Kidney glomerular epithelial cell (primary cell): ENCODE measurements at places on chromosomes 4 and X.

DNA sequence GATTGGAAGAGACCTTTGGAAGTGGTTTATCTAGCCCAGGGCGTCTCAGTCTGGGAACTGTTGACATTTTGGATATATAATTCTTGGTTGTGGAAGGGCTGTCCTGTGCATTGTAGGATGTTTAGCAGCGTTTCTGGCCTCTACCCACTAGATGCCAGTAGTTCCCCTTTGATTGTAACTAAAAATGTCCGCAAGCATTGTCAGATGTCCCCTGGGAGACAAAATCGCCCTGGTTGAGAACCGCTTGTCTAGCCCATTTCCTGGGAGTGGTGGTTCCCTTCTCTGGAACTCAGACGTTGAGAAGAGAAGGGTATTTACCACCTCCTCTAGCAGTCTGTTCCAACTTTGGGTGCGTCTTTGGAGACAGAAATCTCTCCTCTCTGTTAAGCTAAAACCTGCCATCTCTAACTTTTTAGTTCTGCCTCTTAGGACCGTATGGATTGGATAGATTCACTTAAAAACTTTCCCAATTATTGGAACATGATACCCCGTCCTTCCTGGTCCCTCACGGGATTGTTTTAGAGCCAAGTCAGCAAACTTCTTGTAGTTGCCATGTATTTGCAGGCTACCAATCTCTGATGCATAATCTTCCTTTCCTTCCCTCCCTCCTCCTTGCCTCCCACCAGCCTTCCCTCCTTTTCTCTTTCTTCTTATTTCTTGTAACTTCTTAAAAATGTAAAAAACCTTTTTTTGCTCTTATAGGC lies 13.9 kb downstream of the TMEM165 start:
- no peak for DNase-seq

DNA sequence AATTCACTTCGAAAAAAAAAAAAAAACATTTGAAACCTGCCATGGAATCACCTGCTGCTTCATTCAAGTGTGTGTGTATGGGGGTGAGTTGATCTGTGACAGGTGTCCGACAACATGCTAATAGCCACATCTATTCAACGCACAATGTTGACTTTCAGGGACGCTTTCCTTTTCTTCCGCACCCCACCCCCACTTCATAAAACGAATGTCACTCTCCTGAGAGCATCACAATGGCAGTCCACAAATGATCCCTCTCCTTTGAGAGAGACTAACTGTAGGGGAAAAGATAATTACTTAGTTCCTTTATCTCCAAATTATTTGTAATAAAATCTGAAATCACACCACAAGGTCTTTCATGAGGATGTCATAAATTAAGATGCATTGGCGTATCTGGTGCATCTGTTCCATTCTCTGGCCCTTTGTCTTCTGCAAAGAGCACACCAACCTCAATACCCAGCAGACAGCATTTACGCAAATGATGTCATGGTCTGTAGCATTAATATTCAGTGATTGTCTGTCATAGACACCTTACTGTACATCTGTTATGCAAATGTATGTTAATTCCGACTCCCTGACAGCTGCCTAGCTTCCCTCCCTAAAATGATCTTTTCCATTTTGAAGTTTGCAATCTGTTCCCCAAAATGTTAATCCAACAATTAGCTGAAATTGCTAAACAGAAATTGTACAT lies 640.0 kb upstream of the BOD1L1 start:
- no peak for DNase-seq

- no peak for DNase-seq
These were observed 137.5 kb downstream of the RASL11B start for GRCh38 chr4:52999626-53000025.

DNA sequence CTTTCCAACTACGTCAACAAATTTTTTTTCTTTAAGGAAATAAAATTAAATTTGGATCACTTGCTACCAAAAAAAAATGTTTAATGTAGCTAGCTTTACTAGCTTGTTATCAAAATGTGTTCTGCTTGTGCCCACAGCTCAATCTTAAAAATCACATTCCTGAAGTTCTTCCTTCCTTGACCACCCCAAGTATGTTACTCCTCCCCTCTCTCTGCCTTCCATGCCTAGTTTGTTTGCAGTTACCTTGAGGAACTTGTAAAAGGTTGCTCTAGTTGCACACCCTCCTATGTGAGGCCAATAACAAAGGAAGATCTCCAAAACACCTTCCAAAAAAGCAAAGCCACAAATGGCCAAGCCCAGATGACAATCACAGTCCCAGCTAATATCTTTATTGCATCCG lies 19.6 kb upstream of the TMEM184C start:
- DNase-seq: no peak

GRCh38 chrX:69062493-69062892 lies 102.8 kb downstream of the PJA1 start:
- no peak for DNase-seq

DNA sequence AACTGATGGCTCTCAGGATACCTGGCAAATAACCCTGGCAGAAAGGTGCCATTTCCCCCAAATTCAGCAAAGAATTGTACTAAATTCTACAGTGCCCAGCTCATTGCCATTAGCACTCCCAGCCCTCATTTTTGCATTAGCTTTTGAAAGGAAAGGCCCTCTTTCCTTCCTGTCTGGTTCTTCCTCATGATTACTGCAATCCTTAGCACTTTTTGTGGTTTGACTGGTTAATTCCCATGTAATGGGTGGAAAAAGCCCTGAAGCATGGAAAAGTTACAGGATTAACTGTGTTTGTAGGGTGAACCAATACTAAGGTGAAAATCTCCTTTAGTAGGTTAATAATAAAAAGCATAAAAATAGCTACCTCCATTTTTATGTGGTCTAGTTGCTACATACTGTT lies 139.5 kb downstream of the NPNT start:
- DNase-seq: no peak

- peak; percentile 13 for DNase-seq
These were observed 758 bp downstream of the IQSEC2 start for GRCh38 chrX:53280331-53281320.

DNA sequence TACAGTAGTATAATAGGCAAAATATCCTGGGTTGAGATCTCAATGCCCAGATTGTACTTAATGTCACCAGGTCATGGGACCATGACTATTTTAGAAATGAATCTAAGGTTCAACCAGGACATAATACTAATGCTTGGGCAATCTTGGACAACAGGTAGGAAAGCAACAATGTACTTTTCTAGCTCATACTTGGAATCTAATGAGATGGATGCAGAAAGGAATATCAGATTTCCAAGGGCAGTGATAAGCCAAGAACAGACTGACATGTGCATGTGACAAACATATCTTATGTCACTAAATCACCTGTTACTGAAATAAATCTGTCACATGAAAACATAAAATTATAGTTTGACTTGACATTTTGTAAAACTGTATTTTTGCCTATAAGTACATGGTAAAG lies 51.1 kb downstream of the RPS6KA3 start:
- no peak for DNase-seq

DNA sequence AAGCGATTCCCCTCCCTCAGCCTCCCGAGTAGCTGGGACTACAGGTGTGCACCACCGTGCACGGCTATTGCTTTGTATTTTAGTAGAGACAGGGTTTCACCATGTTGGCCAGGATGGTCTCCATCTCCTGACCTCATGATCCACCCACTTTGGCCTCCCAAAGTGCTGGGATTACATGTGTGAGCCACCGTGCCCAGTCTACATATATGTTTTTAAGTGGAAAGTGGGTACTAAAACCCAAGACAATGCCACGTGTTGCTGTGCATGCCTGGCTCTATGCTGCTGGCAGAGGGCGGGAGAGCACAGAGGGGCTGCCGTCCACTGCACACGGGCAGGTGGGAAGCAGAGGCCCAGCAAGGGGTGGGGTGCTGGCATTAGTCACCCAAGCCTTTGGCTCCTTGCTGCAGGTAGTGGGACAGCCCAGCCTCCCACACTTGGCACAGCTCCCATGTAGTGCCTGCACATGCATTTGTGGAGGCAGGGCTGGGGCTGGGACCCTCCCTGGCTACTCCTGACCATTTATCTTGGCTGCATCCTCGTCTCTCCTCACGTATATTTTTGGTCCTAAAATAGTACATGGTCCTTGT lies 3.5 kb downstream of the EMD start:
- no peak for DNase-seq

GRCh38 chr4:61605984-61606383 lies 405.9 kb downstream of the ADGRL3 start:
- DNase-seq: no peak

- no peak for DNase-seq
These were observed 1184.4 kb downstream of the RPA4 start for GRCh38 chrX:98068024-98068580.

- DNase-seq: no peak
These were observed 2.8 kb upstream of the PCDH7 start for GRCh38 chr4:30717208-30718020.

GRCh38 chr4:34182306-34182705 lies 2062.0 kb downstream of the ARAP2 start:
- DNase-seq: no peak

DNA sequence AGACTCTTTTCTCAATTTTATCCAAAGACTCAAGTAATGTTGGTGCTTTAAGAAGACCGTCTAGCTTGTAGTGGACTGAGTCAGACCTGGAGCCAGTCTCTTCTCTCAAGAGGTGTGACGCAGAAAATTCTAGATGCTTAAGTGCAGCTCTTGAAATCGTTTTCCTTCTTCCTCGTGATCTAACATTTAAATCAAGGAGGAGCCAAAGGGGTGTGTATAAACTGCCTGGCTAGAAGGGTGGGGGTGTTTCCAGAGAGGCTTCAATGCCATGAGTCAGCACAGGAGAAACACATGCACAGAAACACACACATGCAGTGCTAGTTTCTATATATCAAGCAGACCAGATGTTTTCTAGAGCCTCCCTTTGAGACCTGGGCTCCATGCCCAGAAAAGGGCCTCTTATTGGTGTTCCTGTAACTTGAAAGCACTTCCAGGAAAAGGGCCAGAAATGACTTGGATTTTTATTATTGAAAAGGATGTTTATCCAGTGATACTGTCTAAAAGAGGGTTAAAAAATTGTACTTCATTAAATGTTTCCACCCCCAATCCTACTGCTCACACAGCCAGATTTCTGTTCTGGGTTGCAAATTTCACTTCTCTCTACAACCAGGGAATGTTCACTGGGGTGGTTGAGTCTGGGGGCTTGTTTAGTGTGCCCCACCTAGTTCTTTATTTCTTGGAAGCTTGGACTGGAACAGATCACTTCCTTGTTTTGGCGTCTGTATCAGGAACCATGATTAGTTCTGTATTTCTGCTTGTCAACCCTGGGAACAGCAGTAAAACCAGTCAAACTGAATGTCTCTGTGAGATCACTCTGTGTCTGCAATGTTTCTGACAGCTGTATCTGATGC lies at the start of gene CLIC2:
CLIC2 (minus strand) TSS at position 129 of the 851 bp plus-strand sequence. CDS start 187 bp downstream, outside the sequence.
- DNase-seq: no peak

DNA sequence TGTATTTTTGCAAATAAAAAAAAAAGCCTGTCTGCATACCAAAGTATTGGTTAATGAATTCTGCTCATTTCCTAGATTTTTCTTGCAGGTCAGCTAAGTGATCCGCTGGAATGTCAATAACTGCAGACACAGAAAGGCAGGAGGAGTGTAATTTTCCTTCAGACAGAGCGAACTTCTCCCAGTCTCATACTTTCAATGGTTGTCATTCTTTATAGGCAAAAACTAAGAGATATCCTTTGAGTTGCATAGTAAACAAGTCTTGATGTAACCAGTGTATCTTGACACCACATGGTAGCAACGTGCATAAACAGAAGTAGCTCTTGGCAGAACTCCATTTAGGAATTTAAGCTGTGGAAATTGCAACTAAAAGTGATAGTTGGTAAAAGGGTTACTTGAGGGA lies 8.2 kb downstream of the CAPN6 start:
- peak; percentile 23 for DNase-seq

DNA sequence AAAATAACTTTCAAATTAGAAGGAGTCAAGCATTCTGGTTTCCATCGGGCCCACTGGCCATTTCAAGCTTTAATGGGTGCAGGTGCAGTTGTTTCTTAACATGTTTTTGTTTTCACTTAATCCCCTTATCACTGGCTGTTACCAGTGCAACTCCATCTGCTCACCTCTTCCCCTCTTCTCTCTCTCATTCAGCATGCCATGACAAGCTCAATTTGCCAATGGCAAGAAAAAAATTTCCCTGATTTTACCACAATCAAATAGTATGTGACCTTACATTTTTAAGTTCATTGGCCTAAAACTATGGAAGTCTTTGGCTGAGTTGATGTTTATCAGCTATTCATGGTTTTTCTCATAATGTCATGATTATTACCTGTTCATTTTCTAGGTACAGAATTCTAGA lies 299.1 kb upstream of the BMP3 start:
- DNase-seq: no peak

DNA sequence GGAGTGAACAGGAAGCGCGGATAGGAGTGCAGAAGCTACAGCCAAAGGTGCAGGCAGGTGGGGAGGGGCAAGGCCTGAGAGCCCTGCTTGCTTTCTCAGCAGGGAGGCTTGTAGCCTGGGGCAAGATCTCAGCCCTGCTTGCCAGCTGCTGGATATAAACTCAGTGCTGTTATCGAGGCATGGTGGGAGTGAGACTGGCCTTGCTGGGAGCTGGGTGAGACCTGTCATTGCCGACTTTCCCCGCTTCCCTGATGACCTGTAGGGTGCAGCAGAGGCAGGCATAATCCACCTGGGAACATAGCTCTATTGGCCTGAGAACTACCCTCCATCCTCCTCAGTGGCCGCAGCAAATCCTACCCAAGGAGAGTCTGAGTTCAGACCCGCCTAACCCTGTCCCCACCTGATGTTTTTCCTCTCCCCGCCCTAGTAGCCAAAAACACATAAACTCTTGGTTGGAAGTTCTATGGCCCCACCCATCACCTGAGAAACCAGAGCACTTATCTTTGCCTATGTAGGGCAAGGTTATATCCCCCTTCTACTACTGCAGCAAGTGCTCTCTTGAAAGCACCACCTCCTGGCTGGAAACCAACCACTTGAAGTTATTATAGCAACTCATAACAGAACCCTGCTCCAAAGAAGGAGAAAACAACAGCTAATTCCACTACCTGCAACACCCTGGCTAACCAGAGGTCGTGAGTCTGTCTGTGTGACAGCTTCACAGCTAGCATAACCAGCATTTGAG lies 80.7 kb downstream of the FHIP1A start:
- DNase-seq: no peak

GRCh38 chr4:111618908-111619307 lies 526.3 kb upstream of the FAM241A start:
- DNase-seq: peak; percentile 13

DNA sequence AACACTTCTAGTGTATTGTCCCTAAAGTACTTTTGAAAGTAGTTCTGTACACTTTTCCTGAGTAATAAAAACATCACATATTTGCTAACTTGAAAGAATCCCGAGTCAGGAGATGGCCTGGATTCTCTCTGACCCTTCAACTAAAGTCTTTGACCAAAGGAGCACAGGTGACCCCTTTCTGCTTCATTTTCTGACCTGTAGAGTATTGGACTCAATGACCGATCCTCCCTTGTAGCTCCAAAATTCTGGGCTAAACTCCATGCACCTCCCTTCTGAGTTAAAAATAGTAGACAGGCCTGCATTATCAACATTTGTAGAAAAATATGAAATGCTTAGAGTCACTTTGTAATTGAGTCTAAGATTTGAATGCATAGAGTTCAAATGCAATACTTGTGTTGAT lies 4.0 kb upstream of the TAPT1 start:
- DNase-seq: no peak

- peak; percentile 69 for DNase-seq
These were observed at the start of gene ADAMTS3 for GRCh38 chr4:72568959-72569718. ADAMTS3 (minus strand) TSS chr4:72569221; CDS start chr4:72568762, 459 bp downstream.

GRCh38 chr4:73989031-73989430 lies 1.0 kb upstream of the PPBP start:
- no peak for DNase-seq

GRCh38 chrX:109830157-109830703 lies 97.2 kb upstream of the ACSL4 start:
- DNase-seq: no peak
